ENCODE measurements at places on chromosomes 3 and 15. TPM values are rescaled to one million over a fixed set of nuclear protein-coding genes. Genes with fewer than 3 reads are reported as not detected.

The ZNF197 gene
- 7.7 TPM for total RNA-seq

The NR1I2 gene
- total RNA-seq = 0.89 TPM

The RAB8B gene
- 93.1 TPM for total RNA-seq

The AP3B2 gene
- total RNA-seq = 0.52 TPM

DNA sequence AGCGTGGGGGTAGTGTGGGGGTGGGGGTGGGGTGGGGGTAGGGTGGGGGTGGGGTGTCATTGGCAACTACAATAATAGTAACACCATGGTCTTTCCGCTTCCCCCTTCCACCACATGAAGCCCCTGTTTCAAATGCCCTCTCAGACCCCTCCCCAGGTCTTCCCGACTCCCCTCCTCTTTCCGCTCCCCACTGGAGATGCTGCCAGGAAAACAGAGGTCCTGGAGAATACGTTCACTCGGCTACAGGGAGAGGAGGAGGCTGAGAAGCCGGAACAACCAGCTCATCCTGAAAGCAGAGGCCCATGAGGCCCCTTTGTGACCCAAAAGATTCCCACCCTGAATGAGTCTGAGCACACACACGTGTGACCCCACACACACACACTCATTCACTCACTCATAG is 75.4 kb downstream of the CPN2 start:
- DNase-seq = no peak

- no peak for DNase-seq
Measured at GRCh38 chr3:53180305-53181023, 19.5 kb downstream of the PRKCD start.
